CD4-positive, alpha-beta T cell (primary cell): ENCODE measurements at places on chromosomes 2 and 18.

- DNase-seq = no peak
Measured at GRCh38 chr2:156158808-156159207, 173.7 kb downstream of the NR4A2 start.

DNA sequence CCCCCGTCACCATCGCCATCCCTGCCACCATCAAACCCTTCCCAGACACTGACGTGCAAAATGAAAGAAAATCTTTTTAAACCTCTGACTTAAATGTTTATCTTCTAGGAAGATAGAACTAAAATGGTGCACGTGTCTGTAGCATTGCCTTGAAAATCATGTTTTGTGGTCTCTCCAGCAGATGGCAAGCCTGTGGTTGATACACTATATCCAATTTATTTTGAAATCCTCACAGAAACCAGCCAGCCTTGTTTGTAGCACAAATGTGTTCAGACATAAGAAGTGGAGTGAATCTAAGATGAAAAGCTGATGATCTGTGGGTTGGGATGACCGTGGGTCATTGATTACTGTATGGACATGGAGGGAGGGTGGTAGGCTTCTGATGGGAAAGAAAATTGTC lies 436.2 kb upstream of the SMIM21 start:
- DNase-seq = no peak

DNA sequence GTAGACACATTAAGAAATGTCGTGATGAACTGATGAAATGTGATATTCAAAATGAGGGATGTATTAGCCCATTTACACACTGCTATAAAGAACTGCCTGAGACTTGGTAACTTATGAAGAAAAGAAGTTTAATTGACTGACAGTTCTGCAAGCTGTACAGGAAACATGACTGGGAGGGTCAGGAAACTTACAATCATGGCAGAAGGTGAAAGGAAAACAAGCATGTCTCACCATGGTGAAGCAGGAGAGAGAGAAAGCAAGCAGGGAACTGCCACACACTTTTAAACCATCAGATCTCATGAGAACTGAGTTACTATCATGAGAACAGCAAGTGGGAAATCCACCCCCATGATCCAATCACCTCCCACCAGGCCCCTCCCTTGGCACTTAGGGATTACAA lies 1010.8 kb upstream of the CELF4 start:
- DNase-seq = peak; percentile 11

- DNase-seq = no peak
Measured at GRCh38 chr2:162795312-162795711, 43.3 kb downstream of the KCNH7 start.

- DNase-seq = no peak
Measured at GRCh38 chr18:48037481-48038271, 107.2 kb upstream of the SMAD2 start.

DNA sequence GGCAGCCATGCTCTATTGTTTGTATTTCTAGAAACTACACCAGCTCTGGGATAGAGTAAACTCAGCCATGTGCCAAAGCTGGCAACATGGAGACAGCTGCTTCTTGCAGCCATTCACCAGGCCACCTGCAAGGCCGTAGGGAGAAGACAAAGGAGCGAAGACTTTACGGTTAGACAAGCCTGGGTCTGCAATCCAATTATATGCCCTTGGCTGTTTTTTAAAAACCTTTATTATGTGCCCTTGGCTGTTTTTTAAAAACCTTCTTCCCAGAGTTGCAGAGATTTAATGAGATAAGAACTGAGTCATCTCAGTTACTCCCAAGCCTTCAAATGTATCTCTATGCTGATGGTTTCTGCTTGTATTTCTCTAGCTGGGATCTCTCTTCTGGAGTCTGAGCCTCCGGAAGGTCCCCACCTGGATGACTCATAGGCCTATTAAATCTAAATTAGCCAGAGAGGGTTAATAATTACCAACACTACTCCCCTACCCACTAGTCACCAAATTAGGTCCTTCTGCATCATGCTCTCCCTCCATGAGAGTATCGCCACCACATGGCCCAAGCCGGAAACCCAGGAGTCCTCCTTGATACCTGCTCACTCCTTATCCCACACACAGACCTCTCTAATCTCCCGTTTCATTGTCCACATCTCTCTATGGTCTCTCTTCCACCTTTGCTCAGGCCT lies 17.5 kb upstream of the DPP4 start:
- DNase-seq = no peak

DNA sequence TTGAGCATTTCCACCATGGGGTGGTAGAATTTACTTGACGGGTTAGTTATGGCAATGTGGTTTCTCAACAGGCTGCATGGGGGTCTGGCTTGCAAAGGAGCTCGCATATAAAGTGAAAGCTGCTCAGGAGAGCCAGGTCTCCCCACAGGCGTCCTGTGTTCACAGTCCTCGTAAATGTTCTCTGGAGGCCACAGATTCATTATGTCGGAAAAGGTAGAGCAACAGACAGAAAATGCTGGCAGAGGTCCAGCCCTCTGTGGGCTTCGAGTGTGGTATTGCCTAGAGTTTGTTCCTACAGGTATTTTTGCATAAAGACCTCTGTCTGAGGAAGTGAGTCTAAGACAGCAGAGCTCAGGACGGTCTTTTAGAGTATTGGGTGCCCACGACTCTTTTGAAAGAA lies 96.4 kb downstream of the CDCA7 start:
- peak; percentile 37 for DNase-seq

DNA sequence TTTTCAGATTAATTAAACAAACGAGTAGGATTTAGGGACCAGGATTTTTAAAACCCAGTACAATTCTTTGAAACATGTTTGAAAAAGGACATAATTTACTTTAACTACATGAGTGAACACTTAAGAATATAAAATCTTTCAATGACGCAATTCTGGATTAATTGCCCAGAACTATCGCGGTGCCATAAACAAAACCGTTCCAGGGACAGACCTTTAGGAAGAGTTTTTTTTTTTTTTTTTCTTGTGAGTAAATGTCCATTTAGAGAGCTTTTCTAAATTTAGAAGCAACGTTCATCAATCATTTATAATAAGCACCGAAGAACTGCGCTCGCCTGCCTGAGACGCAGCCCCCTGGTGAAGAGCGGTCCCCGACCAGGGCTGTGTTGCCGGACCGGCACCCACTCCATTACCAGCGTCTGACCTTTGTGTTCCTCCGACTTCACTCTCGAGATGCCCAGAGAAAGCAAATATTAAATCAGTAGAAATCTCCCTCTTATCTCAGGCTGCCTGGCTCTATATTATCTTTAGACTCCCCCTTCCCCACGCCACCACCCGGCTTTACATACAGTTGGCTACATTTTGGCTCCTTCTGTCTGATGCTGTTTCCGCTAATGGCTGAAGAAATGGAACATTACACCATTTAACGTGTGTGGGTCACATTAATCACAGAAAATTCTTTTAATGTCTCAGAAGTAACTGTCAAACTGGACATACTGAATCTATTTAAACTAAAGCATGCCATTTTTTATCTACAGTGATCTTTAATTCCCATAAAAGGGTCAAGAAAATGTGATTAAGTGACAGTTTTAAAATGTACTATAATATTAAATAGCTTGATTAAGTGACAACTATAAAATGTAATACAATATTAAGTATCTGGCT lies 364.0 kb upstream of the MEIS1 start:
- no peak for DNase-seq

DNA sequence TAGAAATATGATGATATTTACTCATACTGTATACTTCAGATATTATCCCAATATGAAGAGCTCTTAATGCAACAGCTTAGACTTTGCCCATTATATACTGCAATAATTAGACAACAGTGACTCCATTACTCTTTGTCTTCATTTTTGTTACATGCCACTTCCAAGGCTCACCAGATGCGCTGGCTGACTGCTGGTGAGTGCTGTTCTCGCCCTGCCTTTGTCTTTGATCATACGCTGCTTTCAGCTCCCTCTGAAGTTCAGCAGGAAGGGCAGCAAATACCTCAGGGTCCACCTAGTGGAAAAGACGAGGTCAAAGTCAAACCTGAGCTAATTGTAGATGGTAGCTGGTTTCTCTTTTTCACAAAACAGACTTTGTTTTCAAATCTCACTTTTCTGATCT lies 66.3 kb downstream of the EIF5B start:
- peak; percentile 38 for DNase-seq

GRCh38 chr2:189142893-189143759 lies 36.4 kb downstream of the COL5A2 start:
- DNase-seq = peak; percentile 20

DNA sequence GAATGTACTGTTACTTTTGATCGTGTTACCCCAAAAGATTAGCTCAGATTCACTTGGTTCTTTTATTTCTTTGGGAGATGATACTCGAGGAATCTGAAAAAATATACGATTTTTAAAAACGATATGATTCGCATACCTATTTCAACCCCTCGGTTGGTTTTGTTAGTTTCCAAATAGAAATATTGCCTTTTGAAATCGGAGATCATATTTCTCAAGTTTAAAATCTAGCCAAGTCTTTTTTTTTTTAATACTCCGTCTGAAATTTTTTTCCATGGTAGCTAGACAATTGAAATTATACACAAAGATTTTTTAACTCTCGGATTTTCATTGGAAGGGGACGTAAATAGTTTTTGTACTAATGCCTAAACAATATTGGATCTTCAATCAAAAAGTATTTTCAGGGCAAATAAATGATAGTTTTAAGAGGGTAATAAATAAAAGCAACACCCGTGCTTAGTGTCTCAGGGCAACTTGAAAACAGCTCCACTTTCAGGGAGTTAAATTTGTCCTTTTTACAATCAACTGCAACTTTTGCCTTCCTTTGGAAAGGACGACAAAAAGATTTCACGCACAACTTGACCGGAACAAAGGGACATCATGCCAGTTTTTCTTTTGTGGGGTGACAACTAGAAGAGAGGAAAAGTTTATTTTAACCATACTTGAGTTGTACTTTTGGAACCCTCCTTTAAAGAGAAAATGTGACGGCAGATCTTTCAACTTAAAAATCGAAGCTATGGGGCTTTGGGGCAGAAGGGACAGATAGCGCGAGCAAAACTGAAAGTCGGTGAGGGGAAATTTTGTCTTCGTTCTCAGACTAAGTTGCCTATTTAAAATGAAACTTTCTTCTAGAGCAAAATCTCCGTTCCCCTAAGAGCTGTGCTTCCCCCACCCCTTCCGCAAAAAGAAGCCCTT lies 5.8 kb upstream of the ONECUT2 start:
- no peak for DNase-seq

DNA sequence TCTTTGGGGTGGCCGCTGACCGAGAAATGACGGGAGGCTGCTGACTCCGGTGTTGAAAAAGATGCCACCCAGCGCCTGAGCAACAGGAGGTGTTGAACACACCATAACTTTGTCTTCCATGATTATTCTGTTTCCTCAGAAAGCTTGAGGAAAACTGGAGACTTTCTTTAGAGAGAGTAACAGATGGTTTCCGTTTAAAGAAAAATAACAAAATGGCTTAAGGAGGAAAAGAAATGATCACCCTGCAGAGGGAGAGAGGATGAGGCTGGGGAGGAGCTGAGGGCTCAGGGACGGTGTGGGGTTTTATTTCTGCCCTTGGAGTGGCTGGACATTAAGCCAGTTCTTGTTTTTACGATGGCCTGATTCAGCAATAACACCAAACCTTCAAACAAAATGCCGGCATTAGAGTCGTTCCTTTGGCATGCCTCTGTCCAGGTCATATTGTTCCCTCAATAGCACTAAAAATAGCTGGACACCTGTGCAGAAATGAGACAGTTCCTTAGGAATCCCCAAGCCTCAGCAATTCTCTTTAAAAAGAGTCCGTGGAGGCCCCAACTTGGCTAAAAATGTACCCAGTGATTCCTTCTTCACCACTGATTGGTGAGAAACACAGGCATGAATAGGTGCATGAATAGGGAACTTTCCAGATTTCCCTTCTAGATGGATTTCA lies 182.4 kb downstream of the ALPK2 start:
- DNase-seq = no peak

DNA sequence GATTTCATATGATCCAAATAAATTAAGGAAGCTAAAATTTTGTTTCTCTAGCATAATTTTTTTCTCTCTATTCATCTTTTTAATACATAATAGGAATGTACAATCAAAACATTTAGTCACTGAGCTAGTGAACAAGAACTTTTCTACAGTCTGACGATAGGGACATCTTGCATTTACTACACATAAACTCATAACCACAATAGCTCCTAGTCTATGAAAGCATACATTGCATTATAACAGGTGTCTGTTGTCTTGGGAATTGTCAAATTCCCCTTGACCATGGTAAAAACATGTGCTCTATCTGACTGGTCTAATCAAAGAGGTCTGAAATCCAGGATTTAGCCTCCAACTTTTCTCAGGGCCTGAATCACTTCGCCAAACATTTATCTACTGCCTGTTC lies 144.8 kb downstream of the FAM124B start:
- DNase-seq = no peak

DNA sequence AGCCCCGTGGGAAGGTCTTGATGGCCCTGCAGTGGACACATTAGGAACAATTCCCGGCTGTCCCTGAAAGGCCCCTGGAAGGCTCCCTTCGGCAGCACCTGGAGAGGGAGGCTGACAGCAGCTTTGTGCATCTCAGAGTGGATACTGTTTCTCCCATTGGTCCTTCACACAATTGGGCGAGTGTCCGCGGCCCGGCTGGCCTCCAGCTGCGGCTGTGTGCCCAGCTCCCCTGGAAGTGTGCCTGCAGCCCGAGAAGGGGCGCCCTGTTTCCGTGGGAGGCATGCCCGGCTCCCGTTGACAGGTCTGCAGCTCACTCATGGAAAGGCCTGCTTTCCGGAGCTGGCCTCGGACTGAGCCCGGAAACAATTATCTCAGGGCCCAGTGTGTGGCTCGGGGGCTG lies 103.7 kb downstream of the LPIN1 start:
- no peak for DNase-seq

DNA sequence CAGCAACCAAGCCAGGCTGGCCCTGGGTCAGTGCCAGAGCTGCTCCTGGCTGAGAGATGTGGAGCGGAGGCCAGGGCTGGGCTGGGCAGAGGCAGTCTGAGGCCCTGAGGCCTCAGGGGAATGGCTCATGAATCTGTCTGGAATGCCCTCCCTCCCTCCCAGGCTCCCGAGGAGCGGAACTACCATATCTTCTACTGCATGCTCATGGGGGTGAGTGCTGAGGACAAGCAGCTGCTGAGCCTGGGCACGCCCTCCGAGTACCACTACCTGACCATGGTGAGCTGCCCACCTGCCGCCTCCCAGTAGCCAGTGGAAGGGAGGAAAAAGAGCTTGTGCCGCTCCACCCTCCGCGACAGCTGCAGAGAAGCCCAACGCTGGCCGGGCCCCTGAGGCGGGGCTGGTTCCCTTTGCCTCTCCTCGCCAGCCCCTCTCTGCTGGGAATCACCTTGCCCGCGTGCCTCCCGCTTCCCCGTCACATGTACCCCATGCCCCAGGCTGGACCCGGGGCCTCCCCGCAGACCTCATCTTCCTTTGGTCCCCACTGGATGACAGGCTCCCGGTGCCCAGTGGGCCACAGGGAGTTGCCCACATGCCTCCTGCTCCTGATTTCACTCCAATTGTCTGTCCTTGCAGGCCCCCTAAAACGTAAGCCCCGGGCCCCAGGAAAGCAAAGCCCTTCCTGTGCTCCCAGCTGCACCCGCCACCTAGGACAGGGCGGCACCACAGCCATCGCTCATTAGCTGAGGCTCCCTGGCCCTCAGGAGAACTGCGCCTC lies 41.1 kb downstream of the MYO7B start:
- no peak for DNase-seq
